T-helper 22 cell (primary cell): ENCODE measurements at places on chromosomes 2 and 18.

- DNase-seq, result no peak
Observed at GRCh38 chr2:76188334-76189008, 477.8 kb upstream of the GCFC2 start.

DNA sequence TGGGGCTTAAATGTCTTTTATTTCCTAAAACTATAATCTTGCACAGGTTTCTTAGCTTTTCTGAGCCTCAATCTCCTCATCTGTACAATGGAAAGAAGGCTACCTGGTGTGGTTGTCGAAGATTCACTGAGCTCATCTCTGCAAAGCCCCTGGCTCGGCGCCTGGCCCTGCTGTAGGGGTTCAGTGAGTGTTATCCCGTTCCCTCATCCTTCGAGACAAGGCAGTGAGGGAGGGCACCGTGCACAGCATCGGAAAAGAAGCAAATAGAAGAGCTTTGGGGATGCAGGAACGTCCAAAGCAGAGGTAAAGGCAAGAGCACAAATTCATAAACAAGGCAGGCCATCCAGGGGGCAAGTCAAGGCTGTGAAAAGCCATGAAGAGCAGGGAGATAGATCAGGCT lies 41.2 kb upstream of the ATG16L1 start:
- no peak for DNase-seq

- no peak for DNase-seq
Observed at GRCh38 chr2:149040451-149040850, 2.0 kb downstream of the LYPD6B start.

- no peak for DNase-seq
Observed at GRCh38 chr18:76662626-76663025, 159.7 kb upstream of the ZNF236 start.

- DNase-seq, result no peak
Observed at GRCh38 chr18:61368001-61368400, 34.8 kb downstream of the CDH20 start.

GRCh38 chr2:105866216-105867185 lies 121.8 kb downstream of the NCK2 start:
- DNase-seq, result no peak

DNA sequence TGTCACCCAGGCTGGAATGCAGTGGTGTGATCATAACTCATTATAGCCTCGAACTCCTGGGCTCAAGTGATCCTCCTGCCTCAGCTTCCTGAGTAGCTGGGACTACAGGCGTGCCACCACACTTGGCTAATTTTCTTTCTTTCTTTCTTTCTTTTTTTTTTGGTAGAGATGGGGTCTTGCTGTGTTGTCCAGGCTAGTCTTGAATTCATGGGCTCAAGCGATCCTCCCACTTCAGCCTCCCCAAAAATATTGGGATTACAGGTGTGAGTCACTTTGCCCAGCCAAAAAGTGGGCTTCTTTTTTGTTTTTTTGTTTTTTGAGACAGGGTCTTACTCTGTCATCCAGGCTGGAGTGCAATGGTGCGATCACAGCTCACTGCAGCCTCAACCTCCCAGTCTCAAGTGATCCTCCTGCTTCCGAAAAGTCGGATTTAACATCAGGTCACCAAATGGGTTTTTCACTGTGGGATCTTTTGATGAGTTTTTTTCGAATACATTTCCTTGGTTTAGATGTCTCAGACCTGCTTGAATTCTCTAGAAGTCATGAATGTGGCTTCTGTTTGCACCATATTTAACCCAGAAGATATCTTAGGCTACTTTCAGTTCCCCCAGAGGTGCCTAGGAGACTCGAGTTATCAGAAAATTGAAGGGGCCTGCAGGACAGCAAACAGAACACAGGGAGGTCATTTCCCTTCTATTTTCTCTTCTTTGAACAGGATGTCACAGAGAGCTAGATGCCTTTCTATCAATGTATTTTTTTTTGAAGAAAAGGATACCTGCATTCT lies 8.9 kb downstream of the RAB31 start:
- no peak for DNase-seq

DNA sequence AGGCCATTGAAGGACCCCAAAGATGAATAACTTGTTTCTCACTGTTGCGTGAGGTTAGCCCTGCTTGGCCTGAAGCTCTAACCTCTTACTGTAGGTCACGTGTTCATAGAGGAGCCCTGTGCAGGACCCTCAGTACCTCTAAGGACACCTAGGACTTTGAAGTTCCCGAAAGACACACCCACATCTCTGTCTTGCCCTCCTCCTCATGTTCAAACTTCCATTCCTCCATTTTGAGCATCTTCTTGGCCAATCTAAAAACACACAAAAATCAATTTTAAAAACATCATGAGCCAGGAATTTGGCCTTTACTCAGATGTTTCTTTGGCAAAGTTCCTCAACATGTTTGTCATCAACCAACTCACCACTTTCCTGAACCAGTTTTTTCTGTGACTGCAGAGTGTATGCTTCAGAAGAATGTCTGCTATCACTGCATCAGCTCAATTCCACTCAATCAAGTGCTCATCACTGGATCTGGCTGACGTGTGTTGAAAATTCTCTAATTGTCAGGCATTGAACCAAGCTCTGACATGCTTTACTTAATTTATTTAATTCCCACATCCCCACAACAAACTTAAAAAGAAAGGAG lies 101.6 kb downstream of the AP1S3 start:
- no peak for DNase-seq

GRCh38 chr2:150963336-150963735 lies 298.3 kb downstream of the RBM43 start:
- no peak for DNase-seq

- no peak for DNase-seq
Observed at GRCh38 chr18:44625386-44625785, 55.3 kb upstream of the SETBP1 start.

GRCh38 chr2:238130696-238131628 lies 7.5 kb upstream of the KLHL30 start:
- no peak for DNase-seq
